ENCODE measurements at places on chromosomes 11 and 22.

GRCh38 chr11:120657306-120658070 lies 145.9 kb downstream of the GRIK4 start:
- DNase-seq, result no peak

DNA sequence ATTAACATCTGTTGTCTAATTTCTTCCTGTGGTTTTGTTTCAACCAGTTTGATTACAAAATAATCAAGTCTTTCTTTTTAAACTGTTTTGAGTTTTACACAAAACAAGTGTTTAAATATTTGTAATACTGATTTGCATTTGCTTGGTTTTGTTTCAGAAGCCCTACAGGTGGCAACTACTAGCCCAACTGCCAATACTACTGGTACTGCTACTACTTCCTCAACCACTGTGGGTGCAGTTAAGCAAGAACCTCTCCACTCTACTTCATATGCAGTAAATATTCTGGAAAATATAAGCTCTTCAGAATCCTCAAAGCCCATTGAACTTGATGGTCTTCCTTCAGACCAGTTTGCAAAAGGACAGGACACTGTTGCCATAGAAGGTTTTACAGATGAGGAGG lies 61.1 kb downstream of the QSER1 start:
- DNase-seq, result no peak

DNA sequence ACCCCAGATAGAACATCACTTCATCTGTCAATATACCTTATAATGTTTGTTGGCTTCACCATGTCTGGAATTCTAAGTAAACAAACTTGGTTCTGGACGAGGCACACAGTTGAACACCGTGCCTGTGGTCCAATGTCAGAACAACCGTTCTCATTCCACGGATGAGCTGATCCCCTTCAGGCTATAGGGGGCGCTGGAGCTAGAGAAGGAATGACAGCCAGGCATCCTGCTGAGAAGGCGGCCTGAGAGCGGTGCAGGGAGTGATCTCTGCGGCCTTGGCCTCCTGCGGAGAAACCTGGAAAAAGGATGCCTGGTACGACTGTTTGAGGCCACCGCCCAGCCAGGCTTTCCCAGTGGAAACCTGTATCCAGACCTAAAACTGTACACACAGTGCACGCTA lies 48.7 kb downstream of the FDX1 start:
- DNase-seq, result no peak

GRCh38 chr11:59728154-59728553 lies 14.5 kb upstream of the OR10V1 start:
- no peak for DNase-seq

DNA sequence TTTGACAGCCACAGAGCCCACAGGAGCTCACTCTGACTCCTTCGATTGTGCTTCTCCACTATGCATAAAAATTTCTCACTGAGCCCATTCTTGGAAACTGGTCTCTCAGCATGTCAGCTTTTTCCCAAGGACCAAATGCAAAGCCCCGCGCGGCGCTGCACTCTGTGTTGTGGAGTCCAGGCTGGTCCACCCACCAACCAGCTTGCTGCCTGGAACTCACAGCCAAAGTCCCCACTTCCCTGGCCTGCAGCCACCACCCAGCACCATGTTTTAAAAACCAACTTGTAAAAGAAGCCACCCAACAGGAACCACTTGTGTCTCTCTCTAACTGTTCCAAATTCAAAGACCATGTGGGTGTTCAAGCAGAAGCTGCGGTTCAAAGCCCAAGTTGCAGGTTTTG lies 124.4 kb downstream of the SPATA19 start:
- DNase-seq, result no peak

- no peak for DNase-seq
Observed at GRCh38 chr11:64620381-64620971, 29.5 kb downstream of the SLC22A12 start.

DNA sequence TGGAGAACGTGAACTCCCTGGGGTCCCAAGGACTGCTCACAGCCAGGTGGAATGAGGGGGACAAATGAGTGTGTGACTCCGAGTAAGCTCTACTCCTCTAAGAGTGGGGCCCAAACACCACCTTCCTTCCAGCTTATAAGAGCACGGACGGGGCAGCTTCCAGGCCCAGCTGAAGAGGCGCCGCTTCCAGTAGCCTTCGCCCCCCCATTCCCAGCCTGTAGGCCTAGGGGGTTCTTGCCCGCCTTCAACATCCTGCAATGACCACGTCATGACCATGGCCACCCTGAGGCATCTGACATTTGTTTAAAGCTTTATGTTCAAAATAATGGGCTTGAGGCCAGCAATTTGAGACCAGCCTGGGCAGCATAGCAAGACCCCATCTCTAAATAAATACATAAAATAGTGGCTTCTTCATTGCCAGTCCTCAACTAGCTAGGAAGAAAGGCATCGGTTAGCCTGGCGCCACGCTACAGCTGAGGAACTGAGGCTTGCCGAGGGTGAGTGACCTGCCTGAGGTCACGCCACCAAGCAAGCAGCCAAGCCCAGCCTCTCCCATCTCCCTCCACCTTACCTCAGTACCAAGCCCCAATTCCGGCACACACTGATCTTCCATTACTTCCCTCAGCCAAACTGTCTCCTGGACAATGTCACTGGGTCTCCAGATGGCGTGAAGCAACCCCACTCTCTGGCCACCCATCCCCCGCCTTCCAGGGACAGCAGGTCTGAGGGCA lies 7.8 kb upstream of the TNFRSF13C start:
- no peak for DNase-seq

GRCh38 chr11:28366549-28367346 lies 258.6 kb downstream of the METTL15 start:
- no peak for DNase-seq

DNA sequence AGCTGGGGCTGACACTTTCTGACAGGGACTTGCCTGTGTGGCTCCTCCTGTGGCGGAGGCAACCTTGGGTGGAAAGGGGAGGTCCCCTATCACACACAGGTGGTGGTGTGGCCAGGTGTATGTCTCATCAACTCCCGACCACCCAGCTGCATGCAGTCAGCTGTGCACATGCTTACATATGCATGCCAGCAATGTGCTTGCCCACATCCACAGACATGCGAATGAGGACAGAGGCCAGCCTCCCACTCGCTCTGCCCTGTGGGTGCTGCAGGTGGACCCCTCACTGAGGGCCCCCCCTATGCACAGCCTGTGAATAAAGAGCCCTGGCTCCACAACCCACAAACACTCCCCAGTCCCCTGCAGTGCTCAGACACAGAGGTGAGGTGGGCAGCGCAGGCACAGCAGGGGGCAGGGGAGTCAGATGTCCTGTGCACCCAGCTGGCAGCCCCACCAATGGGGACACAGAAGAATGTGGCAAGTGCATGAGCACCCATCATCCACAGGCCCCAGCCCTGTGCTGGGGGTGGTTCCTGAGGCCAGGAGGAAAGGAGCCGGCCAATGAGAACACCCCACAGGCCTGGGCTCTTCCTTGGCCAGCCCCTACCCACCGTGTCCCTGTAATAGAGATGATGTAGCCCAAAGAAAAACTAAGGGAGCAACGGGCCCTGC lies 9.5 kb downstream of the GNB1L start:
- no peak for DNase-seq

GRCh38 chr11:69918231-69918937 lies 99.2 kb upstream of the FGF3 start:
- no peak for DNase-seq

DNA sequence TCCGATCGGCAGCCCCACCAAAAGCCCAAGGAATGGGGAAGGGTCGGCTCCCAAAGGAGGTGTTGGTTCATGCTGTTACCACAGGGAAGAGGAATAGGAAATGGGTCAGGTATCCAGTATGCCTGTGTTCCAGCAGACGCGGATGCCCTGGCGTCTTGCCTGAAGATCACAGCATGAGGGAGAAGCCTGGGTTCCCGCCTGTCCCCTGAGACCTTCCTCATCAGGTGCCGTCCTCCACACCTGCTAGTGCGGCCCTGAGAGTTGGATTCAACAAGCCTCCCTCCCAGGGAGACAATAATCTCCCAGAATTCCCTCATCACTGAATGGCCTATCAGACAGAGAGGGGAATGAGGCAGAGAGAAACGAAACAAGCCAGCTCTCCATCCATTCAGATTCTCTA lies 92.2 kb downstream of the SPATA19 start:
- no peak for DNase-seq

DNA sequence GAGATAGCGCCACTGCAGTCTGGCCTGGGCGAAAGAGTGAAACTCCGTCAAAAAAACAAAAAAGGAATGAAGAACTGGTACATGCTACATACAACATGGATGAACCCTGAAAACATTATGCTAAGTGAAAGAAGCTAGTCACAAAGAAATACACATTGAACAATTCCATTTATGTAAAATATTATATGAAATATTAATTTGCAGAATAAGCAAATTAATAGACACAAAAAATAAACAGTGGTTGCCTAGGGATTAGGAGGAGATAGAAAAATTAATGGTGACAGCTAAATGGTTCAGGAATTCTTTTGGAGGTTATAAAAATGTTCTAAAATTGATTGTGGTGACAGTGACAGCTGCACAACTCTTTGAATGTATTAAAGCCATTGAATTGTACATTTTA lies 14.7 kb downstream of the PRDM10 start:
- DNase-seq, result no peak

- no peak for DNase-seq
Observed at GRCh38 chr11:61628662-61628970, 47.7 kb upstream of the SYT7 start.

DNA sequence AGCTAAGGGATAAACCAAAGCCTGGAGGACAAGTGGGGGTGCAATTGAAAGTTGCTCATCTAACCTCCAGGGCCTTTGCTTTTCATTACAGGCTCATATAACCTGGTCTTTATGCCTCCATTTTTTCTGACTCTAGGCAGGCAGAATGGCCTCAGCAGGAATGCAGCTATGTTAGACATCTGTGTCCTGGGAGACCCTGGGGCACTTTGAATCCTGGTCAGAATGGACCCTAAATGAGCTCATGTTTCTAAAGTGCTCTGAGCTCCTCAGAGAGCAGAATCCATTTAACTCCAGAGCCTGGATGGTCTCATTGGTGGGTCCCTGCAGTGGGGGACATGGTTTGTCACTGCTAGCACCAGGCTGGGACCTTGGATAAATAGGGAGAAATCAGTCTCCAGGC lies 177.3 kb downstream of the KIRREL3 start:
- DNase-seq, result no peak

- DNase-seq, result no peak
Observed at GRCh38 chr11:17280494-17281127, 4.1 kb downstream of the NUCB2 start.

- no peak for DNase-seq
Observed at GRCh38 chr11:110061296-110061695, 31.9 kb upstream of the ZC3H12C start.

DNA sequence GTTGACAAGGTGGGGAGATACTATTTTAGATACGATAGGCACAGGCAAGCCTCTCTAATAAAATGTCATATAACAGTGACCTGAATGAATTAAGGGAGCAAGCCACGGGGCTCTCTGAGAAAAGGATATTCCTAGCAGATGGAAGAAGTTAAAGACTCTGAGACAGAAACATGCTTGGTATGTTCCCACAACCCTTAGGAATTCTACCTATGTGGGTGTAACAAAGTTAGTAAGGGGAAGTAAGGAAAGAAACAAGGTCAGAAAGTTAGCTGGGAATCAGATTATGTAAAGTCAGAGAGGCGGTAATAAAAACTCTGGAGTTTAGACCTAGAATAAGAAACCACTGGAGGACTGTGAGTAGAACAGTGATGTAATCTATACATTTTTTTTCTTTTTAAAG lies 59.7 kb upstream of the GDPD4 start:
- DNase-seq, result no peak

DNA sequence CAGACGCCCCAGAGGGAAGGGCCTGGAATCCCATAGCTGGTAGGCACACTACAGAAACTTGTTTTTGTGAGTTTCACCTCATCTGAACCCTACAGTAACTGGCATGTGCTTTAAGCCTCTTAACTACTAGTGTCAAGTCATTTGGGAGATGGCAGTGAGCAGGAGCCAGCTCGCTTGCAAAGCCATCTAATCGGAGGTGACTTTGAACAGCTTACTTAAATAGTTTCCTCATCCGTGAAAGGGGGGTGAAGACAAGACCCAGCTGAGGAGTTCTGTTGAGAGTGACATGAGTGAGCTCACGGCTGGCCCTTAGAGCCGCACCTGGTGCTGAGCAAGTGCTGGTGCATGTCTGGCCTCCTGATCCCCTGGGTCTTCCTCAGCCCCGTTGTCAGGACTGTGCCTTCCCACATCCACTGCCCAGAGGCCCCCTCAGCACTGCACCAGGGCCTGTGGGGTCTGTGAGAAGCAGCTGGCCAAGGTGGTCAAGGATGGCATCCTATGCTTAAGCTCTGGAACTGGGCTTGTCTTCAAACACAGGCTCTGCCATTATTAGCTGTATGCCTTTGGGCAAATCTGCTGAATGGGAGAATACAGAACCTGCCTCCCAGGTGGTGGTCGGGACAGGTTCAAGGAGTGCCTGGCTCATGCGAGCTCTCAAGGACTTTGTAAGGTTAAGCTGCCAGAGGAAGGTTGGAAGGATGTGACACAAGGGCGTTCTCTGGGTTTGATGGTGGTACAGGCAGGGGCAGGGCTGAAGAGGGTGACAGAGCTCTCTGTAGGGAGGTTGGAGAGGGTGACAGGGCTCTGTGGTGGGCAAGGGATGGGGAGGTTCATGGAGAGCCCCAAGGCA lies 27.3 kb downstream of the INCENP start:
- no peak for DNase-seq

GRCh38 chr11:13465909-13466371 lies 2.9 kb upstream of the BTBD10 start:
- no peak for DNase-seq

- DNase-seq, result no peak
Observed at GRCh38 chr22:29563652-29564460, 10.3 kb upstream of the THOC5 start.

- DNase-seq, result no peak
Observed at GRCh38 chr11:100972046-100972445, 157.6 kb downstream of the PGR start.

GRCh38 chr11:117851852-117852251 lies 24.6 kb downstream of the FXYD6 start:
- no peak for DNase-seq

DNA sequence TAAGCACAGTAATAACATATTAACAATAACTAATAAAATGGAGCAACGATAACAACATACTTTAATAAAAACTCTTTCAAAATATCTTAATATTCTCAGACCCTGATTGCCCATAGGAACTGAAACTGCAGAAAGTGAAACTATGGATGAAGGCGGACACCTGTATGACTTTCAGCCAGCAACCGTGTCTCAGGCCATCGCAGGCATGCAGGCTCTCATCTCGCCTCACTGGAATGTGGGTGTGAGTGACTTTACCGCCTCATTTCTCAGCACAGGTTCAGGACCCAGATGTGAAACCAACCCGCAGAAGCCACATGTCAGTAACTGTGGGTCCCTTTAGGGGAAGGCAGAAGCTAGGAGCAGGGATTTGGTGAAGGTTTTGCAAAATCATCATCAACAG lies 539.1 kb downstream of the FAM181B start:
- no peak for DNase-seq

GRCh38 chr22:48944433-48944750 lies 883.3 kb downstream of the BRD1 start:
- no peak for DNase-seq

- no peak for DNase-seq
Observed at GRCh38 chr11:95711162-95711944, 78.2 kb downstream of the FAM76B start.

GRCh38 chr22:45980761-45981160 lies 3.8 kb upstream of the WNT7B start:
- no peak for DNase-seq

GRCh38 chr11:41920374-41920773 lies 460.9 kb upstream of the LRRC4C start:
- DNase-seq, result no peak

- DNase-seq, result no peak
Observed at GRCh38 chr22:27228771-27229170, 571.4 kb downstream of the MIAT start.

GRCh38 chr11:125315079-125315740 lies 150.7 kb downstream of the PKNOX2 start:
- DNase-seq, result no peak
